Sciatic nerve (tissue), 2 donors: ENCODE measurements at places on chromosomes 6 and 20. TPM values are rescaled to one million over a fixed set of nuclear protein-coding genes. Genes with fewer than 3 reads are reported as not detected.

SGK2 gene
- 7.7 TPM for total RNA-seq

DNA sequence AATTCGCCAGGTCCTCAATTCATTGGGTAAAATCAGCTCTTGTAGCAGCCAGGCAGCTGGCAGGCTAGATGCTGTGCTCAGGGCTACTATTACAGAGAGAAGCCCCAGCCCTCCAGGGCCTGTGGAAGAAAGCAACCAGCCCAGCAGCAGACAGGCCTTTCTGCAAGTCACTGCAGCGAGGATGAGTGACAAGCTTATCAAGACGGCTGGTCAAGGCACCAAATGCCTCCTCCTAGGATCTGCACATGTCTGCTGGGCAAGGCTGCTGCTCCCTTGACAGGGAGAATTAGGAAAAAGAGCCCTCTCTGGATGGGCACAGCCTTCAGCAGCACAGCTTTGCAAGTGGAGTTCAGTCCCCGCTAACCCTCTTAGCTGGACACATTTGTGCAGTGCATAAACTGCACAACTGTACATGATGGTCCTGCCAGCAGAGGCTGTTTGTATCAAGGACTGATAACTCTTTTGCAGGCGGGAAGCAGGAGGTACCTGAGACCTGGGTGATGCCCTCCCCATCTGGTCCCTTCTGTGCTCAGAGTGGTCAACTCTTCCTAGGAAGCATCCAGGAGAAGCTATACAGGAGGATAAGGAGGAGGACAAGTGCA, 89.9 kb downstream of the CDC5L start:
- DNase-seq: no peak

GRCh38 chr6:100378576-100378975, 86.1 kb downstream of the SIM1 start:
- DNase-seq: no peak

DNA sequence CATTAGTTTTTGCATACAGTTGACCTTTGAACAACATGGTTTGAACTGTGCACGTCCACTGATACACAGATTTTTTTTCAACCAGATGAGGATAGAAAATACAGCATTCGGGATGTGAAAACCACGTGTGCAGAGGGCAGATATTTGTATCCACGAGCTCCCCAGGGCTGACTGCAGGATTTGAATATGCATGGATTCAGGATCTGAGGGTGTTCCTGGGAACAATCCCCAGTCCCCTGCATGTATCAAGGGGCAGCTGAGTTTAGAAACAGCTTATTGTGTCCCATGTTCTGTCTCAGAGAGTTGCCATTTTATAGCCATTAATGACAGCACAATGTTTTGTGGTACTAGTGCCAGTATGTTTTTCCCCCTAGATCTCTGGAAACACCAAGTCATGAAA, 53.6 kb downstream of the CD164 start:
- no peak for DNase-seq

- DNase-seq: no peak
Observed at GRCh38 chr6:88166493-88167351, 575 bp upstream of the CNR1 start.

GRCh38 chr6:45698046-45698445, 317.6 kb downstream of the CLIC5 start:
- no peak for DNase-seq
